ENCODE measurements at places on chromosomes 11 and 22.
A peak's percentile ranks its signal among the peaks of the same experiment; 100 is the strongest.

GRCh38 chr11:128285321-128285720 is 302.0 kb downstream of the ETS1 start:
- DNase-seq = no peak

DNA sequence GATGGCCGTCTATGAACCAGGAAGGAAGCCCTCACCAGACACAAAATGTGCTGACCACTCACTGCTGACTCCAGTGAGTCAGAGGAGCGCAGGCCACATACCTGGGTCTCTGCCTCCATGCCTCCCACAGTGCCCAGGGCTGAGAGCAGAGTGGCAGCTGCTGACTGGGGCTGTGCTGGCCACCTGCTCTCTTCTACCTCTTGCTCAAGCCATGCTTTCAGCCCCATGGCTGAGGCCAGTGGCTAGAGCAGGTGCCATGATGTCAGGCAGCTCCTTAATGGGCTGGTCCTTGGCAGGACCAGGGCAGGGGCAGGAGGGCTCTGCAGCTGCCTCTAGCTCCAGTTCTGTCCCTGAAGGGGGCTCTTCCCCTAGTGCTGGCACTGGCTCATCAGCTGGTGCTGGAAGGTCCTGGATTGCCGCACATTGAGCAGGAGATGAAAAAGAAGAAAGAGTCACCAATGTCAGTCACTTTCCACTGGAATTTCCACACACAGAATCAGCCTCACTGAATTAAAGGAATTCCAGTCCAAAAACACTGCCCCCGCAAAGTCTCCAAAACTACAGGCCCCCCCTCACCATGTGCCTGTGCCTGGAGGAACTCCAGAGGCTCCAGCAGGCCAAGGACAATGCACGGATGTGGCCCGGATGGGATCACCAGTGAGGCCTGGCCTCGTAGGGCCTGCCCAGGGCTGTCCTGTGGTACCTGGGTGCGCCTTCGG is 86.4 kb downstream of the GGTLC2 start:
- no peak for DNase-seq

- no peak for DNase-seq
These were observed 60.6 kb downstream of the PPP6R2 start for GRCh38 chr22:50403701-50404101.

DNA sequence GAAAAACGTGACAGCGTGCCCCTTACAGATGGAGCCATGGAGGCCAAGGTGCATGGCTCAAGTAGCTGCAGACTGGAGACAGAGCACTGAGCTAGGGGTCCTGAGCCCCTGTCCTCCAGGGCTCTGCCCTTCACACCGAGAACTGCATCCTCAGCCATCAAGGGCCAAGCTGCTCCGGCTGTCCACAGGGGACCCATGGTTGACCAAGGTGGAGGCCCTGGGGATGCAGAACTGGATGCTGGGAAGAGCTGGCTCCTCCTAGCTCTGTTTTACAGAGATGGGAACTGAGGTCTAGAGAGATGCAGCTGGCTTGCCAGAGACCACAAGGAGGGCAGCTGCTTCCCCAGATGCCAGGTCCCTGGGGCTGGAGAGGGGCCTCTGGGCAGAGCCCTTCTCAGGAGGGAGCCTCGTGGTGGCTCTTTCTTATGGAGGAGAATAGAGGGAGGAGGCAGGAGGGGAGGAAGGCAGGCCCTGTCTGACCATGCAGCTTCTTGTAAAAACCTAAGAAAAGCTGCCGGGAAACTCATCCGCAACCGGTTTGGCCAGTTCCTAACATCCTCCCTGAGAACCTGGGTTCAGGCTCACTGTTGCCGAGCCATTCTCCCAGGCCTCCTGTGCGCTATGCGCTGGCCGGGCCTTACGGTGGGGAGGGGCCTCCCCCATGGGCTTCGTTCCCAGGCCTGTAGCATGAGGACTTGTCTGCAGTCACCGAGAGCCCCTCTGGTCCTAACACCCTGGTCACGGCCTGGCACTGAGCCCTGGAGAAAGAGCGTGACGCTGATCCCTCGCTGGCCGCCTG is 80.6 kb downstream of the WNT7B start:
- no peak for DNase-seq

GRCh38 chr11:59216641-59217564 is 4.2 kb upstream of the MPEG1 start:
- peak; percentile 25 for DNase-seq

GRCh38 chr11:3775736-3776406 is 21.5 kb downstream of the NUP98 start:
- peak; percentile 35 for DNase-seq

GRCh38 chr11:63931045-63931444 is 7.8 kb upstream of the NAA40 start:
- no peak for DNase-seq

GRCh38 chr11:122100756-122101080 is 15.3 kb downstream of the BLID start:
- DNase-seq = peak; percentile 55

GRCh38 chr11:2149864-2150847 is 10.9 kb downstream of the INS start:
- DNase-seq = peak; percentile 78

DNA sequence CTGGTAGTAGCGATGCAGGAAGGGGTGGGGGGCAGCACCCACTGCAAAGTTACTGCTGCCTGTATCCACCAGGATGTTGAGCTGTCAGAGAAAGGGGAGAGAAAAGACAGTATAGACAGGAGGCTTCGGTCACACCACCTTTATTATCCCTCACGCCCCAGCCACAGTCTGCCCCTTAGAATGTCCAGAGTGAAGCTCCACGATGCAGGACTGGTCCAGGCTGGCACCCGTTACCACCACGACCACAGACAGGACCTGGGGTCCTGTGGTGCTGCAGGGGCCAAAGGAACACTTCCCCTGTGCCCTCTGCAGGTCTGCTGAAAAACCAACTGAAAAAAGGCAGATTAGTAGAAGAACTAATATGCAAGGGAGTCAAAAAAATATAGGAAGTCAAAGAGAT is 5.7 kb downstream of the BACE1-AS start:
- no peak for DNase-seq

DNA sequence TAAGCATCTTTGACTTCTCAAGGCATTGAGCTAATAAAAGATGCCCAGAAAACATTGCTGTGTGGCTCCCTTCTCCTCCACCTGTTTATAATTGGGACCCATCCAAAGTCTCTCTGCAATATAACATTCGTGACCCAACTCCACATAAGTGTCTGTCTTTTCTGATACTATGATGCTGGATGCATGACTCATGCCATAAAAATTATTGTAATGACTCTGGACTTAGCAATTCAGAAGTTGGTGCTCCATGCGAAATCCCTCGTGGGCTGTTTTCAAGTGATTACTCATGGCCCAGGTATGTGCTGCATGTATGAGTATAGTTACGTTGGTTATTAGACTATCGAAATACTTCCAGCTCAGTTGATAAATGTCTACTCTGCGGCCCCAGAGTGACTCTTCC is 11.7 kb downstream of the FJX1 start:
- peak; percentile 96 for DNase-seq
